CD4-positive, alpha-beta T cell (primary cell): ENCODE measurements at places on chromosomes 12 and 14.

DNA sequence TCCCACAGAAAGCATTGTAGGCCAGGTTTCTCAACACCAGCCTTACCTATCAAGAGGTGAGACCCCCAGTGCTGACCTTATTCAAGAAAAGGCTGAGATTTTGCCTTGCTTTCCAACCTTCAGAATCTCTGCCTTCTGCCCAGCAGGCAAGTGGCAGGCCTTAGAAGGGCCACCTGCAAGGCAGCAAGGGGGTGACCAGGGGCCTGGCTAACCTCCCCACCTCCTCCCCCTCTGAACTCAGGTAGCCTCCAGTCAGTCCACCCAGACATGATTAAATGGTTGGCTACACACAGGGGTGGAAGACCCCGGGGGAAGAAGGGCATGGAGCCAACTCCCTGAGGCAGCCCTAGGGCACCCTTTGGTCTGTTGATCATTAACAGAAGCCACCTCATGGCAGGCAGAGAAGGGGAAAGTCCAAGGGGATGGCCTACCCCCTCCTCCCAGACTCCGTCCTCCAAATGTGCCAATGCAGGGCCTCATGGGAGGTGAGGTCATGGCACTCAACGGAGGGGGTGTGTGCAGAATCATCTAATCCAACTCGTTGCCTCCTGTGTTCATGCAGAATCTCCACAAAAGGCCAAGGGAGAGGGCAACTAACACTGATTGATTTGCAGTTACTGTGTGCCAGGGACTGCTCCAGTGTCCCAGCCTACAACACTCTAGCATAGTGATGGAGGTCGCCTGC is 8.5 kb downstream of the ZFP36L1 start:
- no peak for DNase-seq

DNA sequence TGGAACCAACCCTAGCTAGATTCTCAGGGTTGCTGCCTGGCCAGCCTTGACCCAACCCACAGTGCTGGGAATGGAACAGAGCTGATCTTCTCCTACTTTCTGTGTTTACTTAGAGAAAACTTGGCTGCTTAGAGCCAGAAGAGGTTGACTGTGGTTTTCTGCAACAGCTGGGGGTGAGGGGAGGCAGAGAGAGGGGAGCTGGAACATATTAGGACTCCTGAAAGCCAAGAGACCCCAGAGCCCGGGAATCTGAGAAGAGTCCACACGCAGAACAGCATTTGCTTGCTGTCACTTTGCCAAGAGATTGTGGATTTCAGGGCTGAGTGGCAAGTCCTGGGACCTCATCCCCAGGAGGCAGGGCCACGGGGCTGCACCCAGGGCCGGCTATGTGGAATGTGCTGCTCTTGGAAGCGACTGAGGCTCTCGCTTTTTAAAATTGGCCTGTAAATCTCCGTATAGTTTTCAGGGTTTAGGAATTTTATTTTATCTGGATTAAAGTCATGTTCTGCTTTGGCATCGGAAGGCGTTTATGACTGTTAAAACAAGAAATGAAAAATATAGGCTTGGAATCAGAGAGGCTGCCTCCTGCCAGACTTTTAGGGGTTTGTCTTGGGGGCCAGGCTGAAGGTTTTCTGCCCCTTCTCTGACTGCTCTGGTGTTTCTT is 22.3 kb upstream of the MED13L start:
- DNase-seq, result no peak

- DNase-seq, result no peak
Measured at GRCh38 chr14:90456551-90456950, 59.7 kb downstream of the CALM1 start.

DNA sequence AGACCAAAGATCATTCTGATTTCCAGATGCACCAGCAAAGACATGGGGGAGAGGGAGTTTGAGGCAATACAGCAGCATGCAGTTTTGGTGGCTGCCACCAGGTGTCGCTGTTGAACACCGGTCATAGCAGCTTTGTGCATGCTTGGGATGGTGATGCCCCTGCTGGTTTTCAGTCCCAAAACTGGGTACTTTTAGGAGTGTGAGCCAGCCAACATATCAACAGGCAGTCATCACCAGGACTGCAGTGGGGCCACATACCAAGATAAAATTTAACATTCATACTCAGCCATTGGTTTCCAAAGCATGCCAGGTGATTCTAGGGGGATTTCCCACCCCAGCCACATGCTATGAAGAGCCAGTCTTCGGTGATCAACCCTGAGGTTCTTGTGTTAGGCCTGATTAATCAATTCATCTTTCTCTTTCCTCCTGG is 64.2 kb downstream of the PHETA1 start:
- DNase-seq, result no peak

GRCh38 chr14:89241257-89241656 is 175.8 kb downstream of the FOXN3 start:
- no peak for DNase-seq

DNA sequence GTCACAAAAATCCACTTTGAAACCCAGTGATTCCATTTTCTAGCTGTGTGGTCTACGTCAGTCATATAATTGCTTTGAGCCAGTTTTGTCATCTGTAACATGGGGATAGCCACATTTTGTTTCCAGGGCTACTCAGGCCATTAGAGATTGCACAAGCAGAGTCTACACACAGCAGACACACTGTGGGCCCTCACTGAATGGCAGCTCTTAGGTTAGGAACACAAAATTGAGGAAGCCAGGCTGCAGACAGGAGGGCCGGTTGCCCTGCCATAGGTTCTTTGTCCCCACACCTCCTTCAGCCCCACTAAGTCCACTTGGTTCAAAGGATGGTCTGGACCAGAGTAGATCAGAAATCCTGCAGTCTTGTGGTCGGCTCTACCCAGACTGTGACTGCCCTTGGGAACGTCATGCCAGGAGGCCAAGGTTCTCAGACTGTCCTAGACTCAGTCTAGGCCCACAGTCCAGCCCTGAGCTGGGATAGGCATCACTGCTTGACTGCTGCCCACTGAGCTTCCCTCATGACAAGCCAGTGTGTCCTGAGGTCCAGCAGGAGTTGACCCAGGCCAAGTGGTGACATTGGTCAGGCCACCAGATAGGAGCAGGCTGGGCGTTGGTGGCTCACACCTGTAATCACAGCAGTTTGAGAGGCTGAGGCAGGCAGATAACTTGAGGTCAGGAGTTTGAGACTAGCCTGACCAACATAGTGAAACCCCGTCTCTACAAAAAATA is 3.8 kb upstream of the MYH7 start:
- DNase-seq, result no peak

- no peak for DNase-seq
Measured at GRCh38 chr12:57591782-57592325, 862 bp downstream of the PIP4K2C start.

- DNase-seq, result no peak
Measured at GRCh38 chr14:41986700-41987099, 380.0 kb downstream of the LRFN5 start.

DNA sequence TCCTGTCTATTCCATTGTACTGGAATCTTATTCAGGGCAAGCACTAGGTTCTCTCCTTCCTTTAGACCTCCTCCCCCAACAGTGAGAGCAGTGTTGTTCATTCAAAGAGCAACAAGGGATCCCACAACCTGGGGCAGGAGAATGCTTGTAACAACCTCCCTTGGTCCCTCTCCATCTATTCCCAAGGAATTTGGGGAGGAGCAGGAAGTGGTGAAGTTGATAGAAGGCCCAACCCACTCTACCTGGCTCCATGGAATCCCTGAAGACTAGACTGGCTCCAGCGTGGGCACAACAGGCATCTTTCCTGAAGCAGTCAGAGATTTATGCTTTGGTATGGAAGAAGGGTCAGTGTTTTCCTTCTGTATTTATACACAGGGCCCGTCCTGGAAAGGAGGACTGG is 33.4 kb upstream of the CISTR start:
- DNase-seq, result no peak

DNA sequence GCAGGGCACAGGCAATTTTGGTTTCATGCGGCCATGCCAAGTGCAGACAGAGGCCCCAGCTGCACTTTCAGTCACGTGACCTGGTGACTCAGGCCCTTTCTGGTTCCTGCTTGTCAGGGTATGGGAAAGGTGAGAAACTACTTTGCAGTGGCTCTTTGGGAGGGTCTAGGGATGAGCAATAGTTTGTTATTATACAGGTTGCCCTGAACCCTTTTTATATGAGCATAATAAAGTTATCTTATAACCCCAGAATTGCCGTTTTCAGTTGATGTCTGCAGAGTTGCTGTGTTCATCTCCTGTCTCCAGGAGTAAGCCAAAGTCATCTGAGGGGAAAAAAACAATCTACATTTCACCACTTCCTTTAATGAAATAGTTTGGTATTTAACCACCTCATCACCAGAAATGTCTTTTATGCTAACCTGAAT is 30.9 kb upstream of the EMP1 start:
- peak; percentile 21 for DNase-seq

DNA sequence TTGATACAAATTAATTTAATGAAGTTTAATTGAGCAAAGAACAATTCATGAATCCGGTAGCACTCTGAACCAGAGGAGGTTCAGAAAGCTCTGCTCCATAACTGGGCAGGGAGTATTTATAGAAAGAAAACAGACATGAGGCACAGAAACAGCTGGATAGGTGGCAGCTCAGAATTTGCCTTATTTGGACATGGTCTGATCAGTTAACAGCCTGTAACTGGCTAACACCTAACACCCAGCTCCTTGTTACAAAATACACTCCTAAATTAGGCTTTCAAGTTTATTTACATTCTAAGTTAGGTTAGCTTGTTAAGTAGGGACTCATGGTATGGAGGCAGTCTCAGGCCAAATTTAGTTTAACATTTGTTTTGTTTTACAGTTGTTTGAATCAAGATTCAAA is 67.8 kb upstream of the TMCC3 start:
- DNase-seq, result no peak

- DNase-seq, result no peak
Measured at GRCh38 chr12:126362493-126362892, 1297.3 kb downstream of the AACS start.

- DNase-seq, result no peak
Measured at GRCh38 chr14:26200687-26201086, 397.1 kb downstream of the NOVA1 start.

DNA sequence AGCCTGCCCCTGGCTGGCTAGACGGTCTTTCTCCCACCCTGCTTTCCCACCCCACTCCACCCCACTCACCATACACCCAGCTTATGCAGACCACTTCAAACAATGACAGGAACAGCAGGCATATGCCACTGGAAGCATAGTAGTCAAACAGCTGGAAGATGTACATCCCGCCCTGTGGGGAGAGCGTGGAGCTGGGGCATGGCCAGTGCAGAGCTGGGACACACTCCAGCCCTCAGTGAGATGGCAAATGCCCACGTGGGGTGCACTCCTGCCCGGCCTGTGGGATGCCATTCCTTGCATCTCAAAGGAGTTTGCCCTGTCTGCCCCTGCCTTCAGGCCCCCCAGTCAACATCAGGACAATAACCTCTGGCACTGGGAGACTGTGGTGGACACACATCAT is 18.8 kb downstream of the SLC6A12 start:
- DNase-seq, result no peak

- no peak for DNase-seq
Measured at GRCh38 chr12:10406725-10407124, 2.8 kb downstream of the KLRC4 start.

GRCh38 chr14:96951511-96951910 is 154.3 kb downstream of the VRK1 start:
- DNase-seq, result no peak

DNA sequence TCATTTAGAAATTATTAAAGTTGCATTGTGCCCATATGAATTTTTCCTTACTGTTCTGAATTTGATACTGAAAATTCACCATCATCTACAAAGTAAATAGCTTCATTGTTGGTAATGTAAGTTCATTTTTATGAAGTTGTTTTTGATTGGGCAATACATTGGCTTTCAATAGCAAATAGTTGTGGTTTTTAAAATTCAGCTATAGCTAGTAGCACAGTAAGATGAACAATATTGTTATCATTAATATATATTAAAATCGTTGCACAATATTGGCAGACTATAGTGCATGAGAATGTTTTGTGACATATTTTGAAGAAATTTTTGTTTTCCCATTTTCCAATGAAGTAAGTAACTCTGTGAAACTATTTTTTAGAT is 575.0 kb downstream of the PRKD1 start:
- no peak for DNase-seq

- no peak for DNase-seq
Measured at GRCh38 chr12:46788072-46788887, 37.5 kb downstream of the SLC38A4 start.

DNA sequence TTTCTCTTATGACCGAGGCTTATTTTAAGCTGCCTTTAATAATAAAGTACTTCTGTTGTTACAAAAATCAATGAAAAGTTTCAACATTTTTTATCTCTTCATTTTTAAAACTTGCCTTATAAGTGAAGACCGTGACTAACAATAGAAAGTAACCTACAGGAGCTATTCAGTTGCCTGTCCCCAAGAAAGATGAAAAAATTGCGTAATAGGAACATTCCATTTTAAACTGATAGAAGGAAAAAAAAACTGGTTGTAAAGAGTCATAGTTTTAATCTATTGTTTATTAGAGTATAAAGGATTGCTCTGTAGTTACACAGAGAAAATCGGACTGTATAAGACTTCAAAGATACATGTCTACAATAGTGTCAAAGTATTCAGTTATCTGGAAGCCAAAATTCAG is 83.3 kb downstream of the DAAM1 start:
- DNase-seq, result no peak

DNA sequence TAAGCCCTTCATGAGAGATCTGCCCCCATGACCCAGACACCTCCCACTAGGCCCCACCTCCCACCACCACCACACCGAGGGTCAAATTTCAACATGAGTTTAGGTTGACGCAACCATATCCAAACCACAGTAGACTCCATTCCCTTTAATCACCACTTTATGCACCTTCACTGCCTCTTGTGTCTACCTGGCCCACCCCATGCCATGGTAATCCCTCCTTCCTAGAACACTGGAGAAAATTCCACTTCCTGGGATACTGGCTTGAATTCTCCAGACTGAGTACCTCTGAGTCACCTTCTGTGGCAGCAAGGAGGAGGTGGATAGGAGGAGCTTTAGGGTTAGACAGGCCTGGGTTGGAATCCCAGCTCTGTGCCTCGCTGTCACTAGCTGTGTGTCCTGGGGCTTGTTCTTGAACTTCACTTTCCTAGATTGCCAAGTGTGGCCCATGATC is 26.1 kb upstream of the CIPC start:
- no peak for DNase-seq

- no peak for DNase-seq
Measured at GRCh38 chr14:22088614-22089342, 415.2 kb upstream of the OR4E1 start.

- DNase-seq, result no peak
Measured at GRCh38 chr12:65536876-65537681, 258.6 kb downstream of the MSRB3 start.

- peak; percentile 88 for DNase-seq
Measured at GRCh38 chr12:104286516-104287482, 16.7 kb upstream of the EID3 start.

GRCh38 chr14:73365727-73366126 is 92.6 kb downstream of the NUMB start:
- no peak for DNase-seq

DNA sequence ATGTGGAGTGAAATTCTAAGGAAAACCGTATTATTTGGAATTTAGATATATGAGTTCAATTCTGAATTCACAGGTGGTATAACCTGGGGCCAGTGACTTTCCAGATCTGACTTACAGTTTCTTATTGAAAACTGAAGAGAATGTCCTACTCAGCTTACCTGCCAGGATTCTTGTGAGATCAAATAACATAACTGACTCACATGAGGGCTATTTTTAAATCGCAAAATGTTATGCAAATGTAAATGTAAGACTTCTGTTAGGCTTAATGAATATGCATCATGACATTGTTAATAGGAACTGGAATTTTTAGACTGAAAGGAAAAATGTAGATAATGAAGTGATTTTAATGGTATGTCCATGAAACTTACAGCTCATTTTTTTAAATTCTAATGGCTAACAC is 1142.1 kb downstream of the FLRT2 start:
- no peak for DNase-seq
